ENCODE measurements at places on chromosomes 2 and 18. TPM values are rescaled to one million over a fixed set of nuclear protein-coding genes. Genes with fewer than 3 reads are reported as not detected.

The MRPL30 gene
- total RNA-seq: 31.2 TPM

The SIX3 gene
- not detected for total RNA-seq

The RESP18 gene
- not detected for total RNA-seq

The UGT1A10 gene
- total RNA-seq: not detected

The VWC2L gene
- under 0.01 TPM for total RNA-seq

The CNRIP1 gene
- 25.1 TPM for total RNA-seq

The BIN1 gene
- 85.4 TPM for total RNA-seq

The SERPINB12 gene
- total RNA-seq: not detected

The ADD2 gene
- not detected for total RNA-seq

The CRYBA2 gene
- not detected for total RNA-seq

The ONECUT2 gene
- total RNA-seq: under 0.01 TPM

The RAB6C gene
- under 0.01 TPM for total RNA-seq

The RGPD3 gene
- total RNA-seq: 0.32 TPM

The TCF23 gene
- not detected for total RNA-seq

The PLEKHA3 gene
- 8.4 TPM for total RNA-seq
